ENCODE measurements at places on chromosomes 7 and 10.

GRCh38 chr10:71646037-71646436, 73.5 kb downstream of the C10orf105 start:
- no peak for DNase-seq

- no peak for DNase-seq
Measured at GRCh38 chr7:121328508-121329190, at the start of gene WNT16. WNT16 (plus strand) TSS chr7:121329000; CDS start chr7:121329293, 293 bp downstream.

GRCh38 chr10:126586128-126586527, 84.4 kb downstream of the C10orf90 start:
- DNase-seq = no peak

DNA sequence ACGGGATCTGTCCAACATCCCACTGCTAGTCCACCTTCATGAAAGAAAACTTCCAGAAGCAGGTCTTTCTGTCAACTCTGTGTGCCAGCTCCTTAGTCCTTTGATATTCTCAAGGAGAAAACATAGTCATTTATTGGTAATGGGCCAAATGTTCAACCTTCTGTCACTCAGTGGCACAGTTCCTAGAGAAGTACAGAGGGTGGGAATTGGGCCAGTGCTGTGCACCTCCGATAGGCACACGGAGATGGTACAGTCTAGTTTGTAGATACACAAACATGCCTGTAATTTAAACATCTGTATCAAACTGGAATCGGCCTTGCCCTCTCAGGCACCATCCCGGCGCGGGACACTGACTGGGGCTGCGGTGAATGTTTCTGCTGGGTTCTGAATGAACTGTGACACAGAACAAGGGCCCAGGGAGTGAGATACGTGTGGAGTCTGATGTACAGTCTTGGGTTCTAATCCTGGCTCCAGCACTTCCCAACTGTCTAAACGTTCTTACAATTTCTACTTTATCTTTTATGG, 213.9 kb upstream of the SHH start:
- DNase-seq = no peak

DNA sequence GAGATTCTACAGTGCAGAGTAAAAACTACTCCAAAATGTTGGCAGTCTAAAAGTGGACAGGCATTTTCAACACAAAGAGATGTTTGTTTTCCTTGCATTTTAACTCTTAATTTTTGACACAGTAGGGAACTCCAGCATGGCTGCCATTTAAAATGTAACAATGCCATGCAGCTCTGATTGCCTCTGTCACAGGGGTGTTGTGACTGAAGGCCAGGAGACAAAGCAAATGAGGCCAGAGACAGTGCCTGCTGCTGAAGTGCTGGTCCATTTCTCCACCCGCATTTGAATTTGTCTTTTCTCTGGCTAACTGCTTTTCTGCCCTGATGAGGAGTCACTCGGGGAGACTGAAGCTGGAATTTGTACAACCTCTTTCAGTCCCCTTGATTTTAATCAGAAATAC, 710.6 kb upstream of the GALNT17 start:
- no peak for DNase-seq

GRCh38 chr7:39271402-39271801, 293.7 kb downstream of the POU6F2 start:
- no peak for DNase-seq

DNA sequence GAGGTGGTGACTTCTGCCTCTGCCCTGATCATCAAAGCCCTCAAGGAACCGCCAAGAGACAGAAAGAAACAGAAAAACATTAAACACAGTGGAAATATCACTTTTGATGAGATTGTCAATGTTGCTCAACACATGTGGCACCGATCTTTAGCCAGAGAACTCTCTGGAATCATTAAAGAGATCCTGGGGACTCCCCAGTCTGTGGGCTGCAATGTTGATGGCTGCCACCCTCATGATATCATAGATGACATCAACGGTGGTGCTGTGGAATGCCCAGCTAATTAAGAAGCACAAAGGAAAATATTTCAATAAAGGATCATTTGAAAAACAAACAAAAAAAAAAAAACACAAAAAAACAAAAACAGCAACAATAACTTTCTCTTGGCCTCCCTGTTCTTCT, 59.5 kb upstream of the TOMM7 start:
- DNase-seq = no peak

- no peak for DNase-seq
Measured at GRCh38 chr7:3943779-3944520, 642.9 kb downstream of the SDK1 start.

GRCh38 chr7:104196161-104196560, 11.7 kb downstream of the ORC5 start:
- DNase-seq = no peak

DNA sequence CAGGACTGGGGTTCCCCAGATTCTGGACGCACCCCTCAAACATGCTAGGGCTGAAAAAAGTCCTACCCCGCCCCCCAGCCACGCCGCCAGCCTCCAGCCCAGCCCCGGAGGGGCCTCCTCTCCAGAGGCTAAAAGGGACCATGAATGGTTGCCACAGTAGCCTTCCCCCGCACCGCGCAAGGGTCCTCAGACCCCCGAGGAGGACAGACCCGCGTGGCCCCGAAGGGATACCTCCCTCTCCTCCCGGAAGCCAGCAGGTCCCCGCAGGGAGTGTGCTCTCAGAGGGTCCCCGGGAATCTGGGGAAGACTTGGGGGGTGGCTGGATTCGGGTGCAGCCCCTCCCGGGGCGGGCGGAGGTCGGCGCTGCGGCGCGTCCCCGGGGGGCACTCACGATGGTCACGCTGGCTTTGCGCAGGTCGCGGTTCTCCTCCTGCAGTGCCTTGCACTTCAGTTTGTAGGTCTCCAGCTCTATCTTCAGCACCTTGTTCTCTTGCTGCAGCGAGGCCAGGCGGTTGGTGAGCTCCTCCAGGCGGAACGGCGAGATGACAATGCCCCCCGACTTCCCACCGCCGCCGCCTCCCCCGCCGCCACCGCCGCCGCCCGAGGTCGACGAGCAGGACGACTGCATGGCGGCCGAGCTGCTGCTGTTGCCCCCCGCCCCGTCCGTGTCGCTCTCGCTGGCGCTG, 482 bp downstream of the CCDC6 start:
- no peak for DNase-seq

DNA sequence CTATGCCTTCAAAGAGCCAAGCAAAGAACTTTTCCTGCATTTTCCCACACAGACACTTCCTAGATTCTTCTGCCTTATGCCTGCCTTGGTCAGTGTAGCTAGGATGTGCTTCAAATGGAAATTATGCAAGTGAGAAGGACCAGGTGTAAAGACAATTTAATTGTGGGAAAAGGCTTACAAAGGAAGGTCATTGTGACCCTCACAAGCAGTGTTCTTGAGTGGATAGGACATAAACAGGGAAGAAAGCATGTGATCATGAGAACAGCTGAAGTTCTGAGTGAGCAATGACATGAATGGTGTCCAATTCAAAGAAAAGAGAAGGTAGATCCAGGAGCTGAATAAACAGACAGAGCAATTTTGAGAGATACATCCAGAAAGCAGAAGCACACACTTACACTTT, 1.3 kb upstream of the PIP start:
- DNase-seq = no peak

- DNase-seq = no peak
Measured at GRCh38 chr10:5493691-5494090, 5.7 kb downstream of the CALML5 start.

DNA sequence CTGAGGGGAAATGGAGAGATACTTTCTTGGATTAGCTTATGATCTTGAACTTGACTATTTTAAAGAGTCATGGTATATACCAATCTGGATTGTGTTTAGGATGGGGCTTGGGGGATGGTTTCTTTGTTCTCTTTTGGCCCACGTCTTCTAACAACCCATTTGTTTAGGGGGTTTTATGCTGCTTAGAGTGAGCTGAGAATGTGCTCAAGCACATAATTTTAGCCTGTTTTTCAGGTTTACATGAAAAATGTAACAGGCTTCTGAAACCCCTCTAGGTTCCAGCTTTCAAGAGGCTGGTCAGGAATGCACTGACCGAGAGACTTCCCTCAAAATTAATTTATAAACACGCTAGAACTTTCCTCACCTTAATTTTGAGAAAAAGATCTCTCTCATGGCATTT, 94.3 kb downstream of the AUTS2 start:
- no peak for DNase-seq

GRCh38 chr10:79146611-79147130, 77.9 kb downstream of the ZMIZ1 start:
- DNase-seq = no peak

GRCh38 chr7:28112467-28112866, 68.1 kb downstream of the JAZF1 start:
- DNase-seq = no peak

GRCh38 chr7:128362670-128363069, 1.2 kb upstream of the PRRT4 start:
- DNase-seq = no peak

DNA sequence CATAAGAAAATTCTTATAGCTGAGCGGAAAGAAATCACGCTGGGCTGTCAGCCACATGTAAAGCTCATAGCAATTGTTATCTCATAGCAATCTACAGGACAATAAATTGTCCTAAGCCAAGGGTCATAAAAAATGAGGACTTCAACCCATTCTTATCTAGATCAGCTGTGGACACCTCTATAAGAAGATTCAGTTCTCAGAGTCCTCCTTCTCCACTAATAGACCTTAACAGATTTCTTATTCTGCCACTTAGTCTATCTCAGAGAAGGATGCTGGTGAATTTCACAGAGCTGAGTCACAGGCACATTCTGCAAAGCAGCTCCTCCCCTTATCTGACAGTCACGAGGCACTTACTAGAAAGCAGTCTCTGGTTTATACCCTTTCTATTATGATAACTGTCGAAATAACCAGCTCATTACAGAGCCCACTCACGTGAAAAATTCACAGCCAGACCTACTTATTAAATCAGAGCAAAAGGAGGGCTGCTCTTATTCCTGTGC, 185.3 kb upstream of the PCLO start:
- DNase-seq = no peak

DNA sequence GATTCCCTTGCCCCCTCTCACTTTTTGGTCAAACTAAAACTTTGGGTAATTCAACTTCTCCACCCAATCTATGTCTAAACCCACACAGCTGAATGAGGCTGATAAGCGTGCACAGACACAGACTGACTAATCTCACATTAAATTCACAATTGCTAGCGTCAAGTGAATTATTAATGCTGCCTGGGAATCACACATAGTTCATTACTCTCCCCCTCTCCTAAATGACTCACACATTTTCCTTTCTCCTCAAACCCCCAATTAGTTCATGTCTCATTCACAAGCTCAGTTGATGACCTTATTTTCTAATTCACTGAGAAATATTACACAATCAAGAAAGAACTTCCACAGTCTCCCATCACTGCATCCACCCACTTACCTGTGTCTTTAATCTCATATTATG, 14.5 kb downstream of the KLF14 start:
- DNase-seq = no peak

DNA sequence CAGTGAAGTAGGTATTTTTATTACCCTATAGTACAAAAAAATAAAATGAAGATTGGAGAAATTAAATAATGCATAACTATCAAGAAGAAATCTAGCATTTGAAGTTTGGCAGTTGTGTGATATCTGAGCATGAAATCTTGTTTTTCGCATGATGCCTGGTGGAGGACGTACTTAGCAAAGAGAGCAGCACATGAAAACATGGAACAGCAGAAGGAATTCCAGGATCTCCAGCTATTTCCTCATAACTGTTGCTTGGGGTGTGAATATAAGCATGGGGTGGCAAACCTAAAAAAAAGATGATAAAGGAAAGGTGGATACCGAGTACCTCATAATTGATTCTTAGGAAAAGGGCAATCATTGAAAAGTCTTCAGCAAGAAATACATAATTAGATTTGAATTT, 174.3 kb upstream of the FAM3C start:
- DNase-seq = no peak

DNA sequence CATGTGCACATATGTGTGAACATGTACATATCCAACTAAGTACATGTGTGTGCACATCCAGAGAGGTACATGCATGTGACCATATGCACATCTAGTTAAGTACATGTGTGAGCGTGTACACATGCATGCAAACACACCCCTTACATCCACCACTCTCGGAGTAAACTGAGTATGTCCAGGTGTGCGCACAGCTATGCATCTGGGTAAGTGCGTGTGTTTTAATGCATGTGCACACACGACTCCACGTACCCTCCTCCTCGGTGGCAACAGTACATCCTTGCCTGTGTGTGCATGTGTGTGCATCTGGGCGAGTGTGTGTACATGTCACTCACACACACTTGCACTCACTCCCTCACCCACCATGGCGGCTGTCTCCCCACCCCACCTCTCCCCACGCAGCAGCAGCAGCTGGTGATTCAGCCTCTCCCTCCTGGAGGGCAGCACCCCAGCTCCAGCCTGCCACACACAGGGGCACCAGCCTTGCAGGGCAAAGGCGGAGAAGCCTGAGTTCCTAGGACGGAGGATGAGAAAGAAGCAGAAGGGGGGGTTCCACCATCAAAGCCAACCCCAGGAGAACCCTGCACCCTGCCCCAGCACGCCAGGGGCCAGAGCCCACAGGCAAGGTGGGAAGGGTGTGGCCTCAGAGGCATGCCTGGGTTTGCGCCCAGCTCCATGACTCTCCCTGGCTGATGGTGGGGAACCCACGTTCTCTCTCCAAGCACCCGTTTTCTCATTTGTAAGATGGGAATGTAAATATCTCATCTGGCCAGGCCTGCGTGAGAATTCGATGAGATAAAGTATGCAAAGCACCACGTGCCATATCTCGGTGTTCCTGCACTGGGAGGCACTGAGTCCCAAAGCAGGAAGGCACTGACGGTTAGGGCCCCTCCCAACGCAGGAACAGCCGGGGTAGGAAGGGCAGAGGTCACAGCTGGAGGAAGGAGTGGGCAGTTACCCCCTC, 27.7 kb upstream of the DNAAF5 start:
- DNase-seq = no peak

DNA sequence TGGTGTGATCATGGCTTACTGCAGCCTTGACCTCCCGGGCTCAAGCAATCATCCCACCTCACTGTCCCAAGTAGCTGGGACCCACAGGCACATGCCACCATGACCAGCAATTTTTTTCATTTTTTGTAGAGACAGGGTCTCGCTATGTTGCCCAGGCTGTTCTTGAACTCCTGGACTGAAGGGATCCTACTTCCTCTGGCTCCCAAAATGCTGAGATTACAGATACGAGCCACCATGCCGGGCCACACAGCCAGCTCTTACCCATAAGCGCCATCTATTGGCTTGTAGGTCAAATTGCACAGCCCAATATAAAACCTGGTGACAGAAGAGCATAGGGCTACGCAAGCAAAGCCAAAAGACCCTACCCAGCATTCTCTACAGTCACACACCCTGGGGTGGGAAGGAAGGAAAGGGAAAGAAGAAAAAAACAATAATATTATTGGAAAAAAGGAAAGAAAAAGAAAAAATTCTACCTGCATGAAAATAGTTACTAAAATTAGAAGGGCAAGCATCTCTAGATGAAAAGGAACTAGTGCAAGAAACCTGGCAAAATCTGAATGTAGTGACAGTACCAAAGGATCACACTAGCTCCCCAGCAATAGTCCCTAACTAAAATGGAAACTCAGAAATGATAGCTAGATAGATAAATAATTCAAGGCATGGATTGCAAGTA, 29.4 kb upstream of the AMPH start:
- DNase-seq = no peak
